Cerebellum (tissue), 4 donors: ENCODE measurements at places on chromosomes 1 and 21. TPM values are rescaled to one million over a fixed set of nuclear protein-coding genes. Genes with fewer than 3 reads are reported as not detected.

DNA sequence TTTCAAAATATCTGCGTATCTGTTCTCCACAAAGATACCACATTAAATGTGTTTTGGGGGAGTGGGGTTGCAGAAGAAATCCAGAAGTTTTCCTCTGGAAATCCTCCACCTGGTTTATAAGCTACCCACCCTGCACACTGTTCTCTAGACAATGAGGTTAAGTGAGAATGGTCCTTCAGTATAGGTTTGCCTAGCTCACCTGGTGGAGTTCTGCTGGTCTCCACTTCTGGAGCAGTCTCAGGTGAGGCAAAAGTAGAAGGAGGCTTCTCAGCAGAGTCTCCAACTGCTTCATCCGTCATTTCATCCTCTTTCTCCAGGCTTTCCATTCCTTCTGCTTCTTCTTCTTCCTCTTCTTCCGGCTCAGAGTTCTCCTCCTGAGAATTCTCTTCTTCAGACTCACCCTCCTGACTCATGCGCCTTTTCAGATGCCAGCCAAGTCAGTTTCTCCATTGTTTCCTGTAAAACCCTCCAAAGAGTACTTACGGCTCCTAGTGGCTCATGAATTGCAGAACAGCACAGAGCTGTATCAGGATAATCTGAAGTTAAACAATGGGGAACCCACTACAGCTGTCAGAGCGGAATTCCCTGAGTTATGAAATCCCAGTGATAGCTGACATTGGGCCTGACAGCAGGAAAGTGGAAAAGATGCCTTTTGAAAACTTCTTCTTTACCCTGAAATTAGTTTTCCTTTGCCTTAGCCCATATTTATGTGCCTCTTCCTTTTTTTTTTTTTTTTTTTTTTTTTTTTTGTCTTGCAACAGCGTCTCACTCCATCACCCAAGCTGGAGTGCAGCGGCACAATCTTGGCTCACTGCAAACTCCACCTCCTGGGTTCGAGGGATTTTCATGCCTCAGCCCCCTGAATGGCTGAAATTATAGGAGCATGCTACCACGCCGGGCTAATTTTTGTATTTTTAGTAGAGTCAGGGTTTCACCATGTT is 38.5 kb downstream of the MSTO1 start:
- no peak for DNase-seq

DNA sequence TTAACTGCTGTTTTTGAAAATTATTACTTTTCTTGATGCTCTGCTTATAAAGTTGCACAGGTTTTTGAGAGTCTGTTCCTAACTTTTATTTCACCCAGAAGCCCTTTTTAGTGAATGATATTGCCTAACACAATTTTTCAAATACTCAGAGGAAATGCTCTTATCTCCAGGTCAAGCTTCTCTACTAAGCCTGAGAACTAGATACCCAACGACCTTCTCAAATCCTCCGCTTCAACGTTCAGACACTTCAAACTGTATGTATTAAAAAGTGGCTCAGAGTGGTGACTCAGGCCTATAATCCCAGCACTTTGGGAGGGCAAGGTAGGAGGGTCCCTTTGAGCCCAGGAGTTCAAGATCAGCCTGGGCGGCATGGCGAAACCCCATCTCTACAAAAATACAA is 88.5 kb downstream of the ASH1L start:
- DNase-seq, result no peak

DNA sequence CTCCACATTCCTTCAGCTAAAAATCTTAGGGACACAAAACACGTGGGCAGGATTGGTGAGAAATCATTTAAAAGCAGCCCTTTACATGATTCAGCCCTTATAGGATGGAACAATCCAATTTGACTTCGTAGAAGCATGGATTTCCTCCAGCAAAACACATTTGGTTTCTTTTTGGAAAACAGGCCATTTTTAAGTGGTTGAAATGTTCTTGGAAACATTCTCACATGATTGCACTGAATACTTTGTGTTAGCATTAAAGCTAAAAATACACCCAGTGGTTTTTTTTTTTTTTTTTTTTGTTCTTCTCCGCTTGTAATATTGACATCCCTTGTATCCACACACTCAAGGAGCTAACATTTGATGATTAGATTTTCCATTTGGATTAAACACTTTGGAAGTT is 42.1 kb upstream of the ABCG1 start:
- no peak for DNase-seq

DNA sequence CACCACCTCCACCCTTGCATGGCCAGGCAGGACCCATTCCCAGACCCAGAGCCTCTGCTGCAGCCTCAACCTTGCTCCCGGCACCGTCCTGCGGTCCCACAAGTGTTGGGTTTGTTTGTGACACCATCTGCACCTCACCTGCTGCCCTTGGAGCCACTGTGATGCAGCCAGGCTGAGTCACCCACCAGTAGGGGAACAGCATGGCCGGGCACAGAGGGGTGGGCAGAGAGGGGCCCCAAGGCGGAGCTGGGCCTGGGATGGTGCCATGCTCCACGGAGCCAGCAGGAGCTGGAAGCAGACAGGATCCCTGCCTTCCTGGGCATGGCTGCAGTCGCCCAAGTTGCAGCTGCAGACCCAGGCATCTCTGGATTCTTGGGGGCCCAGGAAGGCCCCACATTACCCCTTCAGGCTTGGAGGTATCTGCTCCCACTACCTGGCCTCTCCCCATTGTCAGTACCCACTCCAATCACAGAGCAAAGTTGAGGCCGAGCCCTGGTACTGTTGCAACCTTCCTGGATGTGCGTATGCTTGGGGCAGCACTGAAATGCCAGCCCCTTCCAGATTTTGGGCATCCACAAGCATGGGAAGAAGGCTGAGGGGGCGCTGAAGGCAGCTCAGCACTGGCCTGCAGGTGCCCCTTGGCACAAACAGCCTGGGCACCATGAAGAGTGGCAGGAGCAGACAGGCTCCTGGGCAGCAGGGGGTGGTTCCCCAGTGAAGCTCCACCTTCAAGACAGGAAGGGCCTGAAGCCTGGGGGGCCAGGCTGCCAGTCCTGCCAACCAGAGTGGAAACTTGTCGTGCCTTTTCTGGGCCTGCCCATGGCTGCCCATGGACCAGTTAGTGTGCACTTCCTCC is 172.8 kb downstream of the MATN1 start:
- no peak for DNase-seq

DNA sequence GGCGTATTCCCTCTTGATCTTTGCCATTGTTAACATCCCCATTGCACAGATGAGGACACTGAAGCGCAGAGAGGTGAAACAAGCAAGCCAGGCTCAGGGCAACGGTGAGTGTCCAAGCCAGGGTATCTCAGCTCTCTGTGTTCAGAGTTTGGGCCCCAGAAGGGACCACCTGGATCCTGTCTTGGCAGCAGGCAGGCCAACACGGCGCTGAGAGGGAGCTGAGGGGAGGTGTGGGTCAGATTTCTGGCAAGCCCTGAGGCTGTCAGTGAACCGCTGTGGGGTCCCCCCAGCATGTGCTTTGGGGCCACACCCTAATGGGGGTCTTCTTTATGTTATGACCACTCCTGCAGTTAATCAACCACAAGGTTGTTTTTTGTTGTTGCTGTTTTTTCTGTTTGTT is 23.1 kb downstream of the NEK2 start:
- DNase-seq, result no peak

DNA sequence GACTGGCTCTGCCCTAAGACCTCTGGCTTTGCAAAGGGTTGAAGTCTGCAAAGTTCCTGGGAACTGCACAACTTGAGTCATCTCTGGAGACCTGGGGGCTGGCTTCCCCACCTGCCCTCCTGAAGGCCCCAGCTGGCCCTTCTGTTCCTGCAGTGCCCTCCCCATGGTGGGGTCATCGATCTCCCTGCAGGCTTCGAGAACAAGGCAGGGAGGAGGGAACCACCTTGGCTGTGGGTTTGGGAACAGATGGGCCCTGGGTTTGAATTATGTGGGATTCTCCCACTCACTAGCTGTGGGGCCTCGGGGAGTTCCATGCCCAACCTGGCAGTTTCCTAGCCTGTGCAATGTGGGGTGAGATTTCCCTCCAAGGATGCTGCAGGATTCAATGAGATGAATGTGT is 310.2 kb downstream of the PTPRU start:
- no peak for DNase-seq

GRCh38 chr1:6035303-6035702 is 10.4 kb upstream of the KCNAB2 start:
- DNase-seq, result no peak

DNA sequence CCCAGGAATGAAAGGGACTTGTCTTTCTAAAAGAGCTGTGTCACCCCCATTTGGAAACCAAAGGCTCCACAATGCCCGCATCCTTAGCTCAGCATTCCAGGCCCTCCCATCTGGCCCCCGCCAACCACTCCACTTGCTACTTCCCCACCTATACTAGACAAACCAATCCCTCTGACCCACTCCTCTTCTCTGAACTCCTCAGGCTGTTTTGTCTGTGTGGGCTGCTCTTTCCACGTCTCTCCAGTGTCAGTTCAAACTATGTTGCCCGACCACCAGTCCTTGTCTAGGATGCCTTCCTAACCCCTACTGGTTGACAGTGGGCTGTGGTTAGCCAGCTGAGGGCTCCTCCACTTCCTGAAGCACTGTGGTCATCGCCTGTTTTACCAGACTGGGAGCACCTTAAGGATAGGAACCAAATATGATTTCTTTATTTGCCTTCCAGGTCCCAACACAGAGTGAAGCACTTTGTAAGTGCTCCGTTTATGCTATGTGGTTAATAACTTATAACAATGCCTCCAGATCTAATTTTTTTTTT is 8.1 kb upstream of the COA7 start:
- no peak for DNase-seq

The ZNF695 gene
- 11.9 TPM for total RNA-seq

The ICOSLG gene
- total RNA-seq, result 0.91 TPM

The AGMAT gene
- total RNA-seq, result 0.45 TPM

The OR2T29 gene
- total RNA-seq, result not detected
